ENCODE measurements at places on chromosomes 2 and 18. TPM values are rescaled to one million over a fixed set of nuclear protein-coding genes. Genes with fewer than 3 reads are reported as not detected.
A peak's percentile ranks its signal among the peaks of the same experiment; 100 is the strongest.

The AAMP gene
- total RNA-seq, result 68.2 TPM

The SKA1 gene
- total RNA-seq, result not detected

The PARD3B gene
- total RNA-seq, result 5.2 TPM

The ZNF514 gene
- 8.8 TPM for total RNA-seq

The TCF7L1 gene
- 6.3 TPM for total RNA-seq

The CHRNG gene
- total RNA-seq, result not detected

The QPCT gene
- 2.8 TPM for total RNA-seq

DNA sequence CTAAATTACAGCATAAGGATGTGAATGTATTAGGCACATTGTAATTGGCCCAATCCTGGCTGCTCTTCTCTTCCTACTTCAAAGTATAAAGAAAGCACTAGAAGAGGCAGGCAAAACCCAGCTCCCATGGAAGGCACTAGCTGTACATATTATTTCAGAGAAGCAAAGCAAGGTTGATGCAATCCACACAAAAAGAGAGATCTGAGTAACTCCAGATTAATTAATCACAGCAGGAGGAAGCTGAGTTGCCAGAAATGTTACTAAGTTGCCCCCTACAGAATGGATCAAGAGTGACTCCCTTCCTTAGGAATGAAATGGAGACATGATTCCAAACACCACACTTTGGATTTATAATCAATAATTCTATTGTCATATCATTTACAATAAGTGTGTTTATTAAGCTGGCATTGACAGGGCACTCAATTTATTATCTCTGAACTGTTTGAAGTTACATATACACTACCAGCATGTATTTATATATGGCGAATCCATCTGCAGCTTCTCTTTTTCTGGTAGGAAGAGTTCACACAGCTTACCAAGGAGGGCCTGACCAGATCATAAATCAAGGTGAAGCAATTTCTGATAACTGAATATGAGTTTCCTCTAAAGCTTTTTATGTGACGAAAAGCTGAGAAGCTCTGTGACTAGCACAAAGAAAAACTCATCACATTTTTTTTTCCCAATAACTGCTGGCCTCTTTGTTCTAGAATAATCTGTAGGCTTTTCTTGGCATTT is 393.1 kb upstream of the LYPD1 start:
- H3K27me3 ChIP-seq, result no peaks in the 10 kb centered on the region
- H3K36me3 ChIP-seq, result no peaks in the 10 kb centered on the region

- H3K36me3 ChIP-seq, result no peaks in the 10 kb centered on the region
- no peak overlapping the region for H3K4me3 ChIP-seq
- H3K4me1 ChIP-seq, result peaks cover 27% of the 10 kb centered on the region
- no peaks in the 10 kb centered on the region for H3K27me3 ChIP-seq
- peak overlapping the region; percentile 33 for H3K27ac ChIP-seq
These were observed 38.7 kb downstream of the MCFD2 start for GRCh38 chr2:46876741-46877384.

DNA sequence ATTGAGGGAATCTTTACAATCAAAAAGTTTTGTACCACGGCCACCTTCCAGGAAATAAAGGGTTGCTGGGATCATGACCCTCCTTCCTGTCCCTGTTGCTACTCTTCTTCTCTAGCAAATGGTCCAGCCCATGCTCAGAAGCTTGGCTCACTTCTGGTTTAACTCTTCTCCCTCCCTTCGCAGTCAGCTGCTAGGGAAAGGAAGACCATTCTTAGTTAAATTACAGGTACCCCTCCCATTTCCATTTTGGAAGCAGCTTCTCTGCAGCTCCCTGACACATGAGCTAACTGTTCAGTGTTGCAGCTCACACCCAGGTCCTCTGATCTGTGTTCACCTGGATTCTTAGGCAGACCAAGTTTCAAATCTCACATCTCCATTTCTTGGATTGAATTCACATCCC is 100.3 kb downstream of the DOCK10 start:
- H3K27ac ChIP-seq, result no peak overlapping the region
- H3K4me1 ChIP-seq, result no peaks in the 10 kb centered on the region
- no peak overlapping the region for H3K4me3 ChIP-seq
- no peaks in the 10 kb centered on the region for H3K27me3 ChIP-seq

DNA sequence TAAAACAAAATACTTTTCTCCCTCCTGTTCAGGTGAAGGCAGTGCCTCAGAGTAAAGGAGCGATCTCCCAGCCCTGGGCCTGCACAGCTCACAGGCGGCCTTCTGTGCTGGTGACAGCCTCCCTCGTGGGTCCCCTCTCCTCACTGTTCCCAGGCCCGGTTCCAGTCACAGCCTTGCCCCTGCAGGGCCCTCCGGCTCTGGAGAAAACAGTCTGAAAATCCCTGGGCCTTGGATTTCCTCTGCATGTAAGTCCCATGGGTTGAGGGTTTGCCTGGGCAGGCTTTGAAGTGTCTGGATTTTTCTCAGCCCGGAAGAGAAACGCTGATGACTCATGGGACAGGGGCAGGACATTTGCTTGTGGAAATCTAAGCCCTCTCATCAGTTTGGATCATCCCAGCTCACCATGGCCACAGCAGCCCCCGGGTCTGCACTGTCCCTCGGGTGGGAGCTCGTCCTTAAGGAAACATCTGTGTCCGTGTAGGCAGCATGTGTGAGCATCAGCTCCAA is 186.1 kb upstream of the RAB12 start:
- H3K27me3 ChIP-seq, result no peaks in the 10 kb centered on the region
- H3K27ac ChIP-seq, result no peak overlapping the region
- H3K36me3 ChIP-seq, result no peaks in the 10 kb centered on the region
- no peak for DNase-seq

DNA sequence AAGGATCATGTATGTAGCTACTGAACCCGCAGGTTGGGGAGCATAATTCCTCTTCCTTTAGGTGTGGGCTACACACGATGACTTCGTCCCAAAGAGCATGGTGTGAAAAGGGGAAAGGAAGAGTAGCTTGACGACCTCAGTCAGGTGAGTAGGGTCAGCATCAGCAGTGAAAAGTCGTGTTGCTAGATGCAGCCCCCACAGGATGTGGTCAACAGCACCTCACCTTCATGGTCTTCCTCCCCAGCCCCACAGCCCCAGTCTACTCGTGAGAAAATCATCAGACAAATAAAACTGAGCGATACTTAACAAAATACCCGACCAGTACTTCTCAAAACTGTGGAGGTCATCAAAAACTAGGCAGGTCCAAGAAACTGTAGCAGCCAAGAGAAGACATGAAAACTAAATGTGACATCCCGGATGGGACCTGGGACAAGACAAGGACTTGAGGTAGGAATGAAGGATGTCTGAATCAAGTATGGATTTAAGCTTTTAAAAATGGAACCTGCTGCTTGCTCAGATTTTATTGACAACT is 77.5 kb upstream of the NFATC1 start:
- H3K36me3 ChIP-seq, result peaks cover 19% of the 10 kb centered on the region
- no peaks in the 10 kb centered on the region for H3K4me1 ChIP-seq
- DNase-seq, result no peak

GRCh38 chr2:180385601-180386201 is 378.6 kb upstream of the CWC22 start:
- H3K27ac ChIP-seq, result no peak overlapping the region
- H3K4me3 ChIP-seq, result no peak overlapping the region
- H3K36me3 ChIP-seq, result no peaks in the 10 kb centered on the region
- no peak for DNase-seq

GRCh38 chr2:222169346-222169745 is 129.5 kb downstream of the PAX3 start:
- no peak overlapping the region for H3K4me3 ChIP-seq
- no peak for DNase-seq
- H3K36me3 ChIP-seq, result no peaks in the 10 kb centered on the region
- no peaks in the 10 kb centered on the region for H3K27me3 ChIP-seq
- H3K27ac ChIP-seq, result no peak overlapping the region
- no peaks in the 10 kb centered on the region for H3K4me1 ChIP-seq

DNA sequence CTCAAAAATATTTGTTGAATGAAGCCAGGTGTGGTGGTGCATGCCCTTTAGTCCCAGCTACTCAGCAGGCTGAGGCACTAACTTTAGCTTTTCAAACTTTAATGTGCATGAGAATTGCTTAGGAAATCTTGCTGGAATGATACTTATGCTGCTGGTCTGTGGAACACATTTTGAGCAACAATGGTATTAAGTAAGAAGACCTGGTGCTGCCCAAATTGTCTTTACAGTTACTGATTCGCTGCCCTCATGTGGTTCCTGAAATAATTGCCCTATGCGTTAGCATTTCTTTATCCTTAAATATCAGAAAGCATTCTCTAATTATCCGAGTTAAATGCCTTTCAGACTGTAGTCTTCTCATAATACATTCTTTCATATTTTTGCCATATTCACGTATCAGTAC is 76.0 kb upstream of the SESTD1 start:
- H3K4me1 ChIP-seq, result peaks cover 8% of the 10 kb centered on the region
- H3K27ac ChIP-seq, result no peak overlapping the region
- no peak for DNase-seq
- no peak overlapping the region for H3K4me3 ChIP-seq

- no peaks in the 10 kb centered on the region for H3K4me1 ChIP-seq
- H3K36me3 ChIP-seq, result no peaks in the 10 kb centered on the region
- no peak for DNase-seq
- H3K27ac ChIP-seq, result no peak overlapping the region
- H3K27me3 ChIP-seq, result no peaks in the 10 kb centered on the region
These were observed 114.1 kb downstream of the RIF1 start for GRCh38 chr2:151523850-151524249.

DNA sequence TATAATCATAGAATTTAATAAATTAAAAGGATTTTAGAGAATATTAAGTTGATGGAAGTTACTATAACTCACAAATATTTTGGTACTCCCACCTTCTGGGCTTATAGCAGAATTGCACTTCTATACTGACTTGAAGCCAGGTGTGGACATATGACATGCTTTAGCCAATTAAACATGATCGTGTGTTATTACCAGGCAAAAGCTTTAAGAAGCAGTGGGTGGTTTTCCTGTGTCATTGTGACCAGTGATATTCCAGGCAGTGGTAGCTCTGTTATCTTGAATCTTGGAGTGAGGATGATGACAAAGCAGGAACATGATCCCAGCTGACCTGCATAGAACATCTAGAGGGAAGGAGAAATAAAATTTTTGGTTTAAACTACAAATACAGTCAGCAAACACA is 370.9 kb upstream of the ZEB2 start:
- no peaks in the 10 kb centered on the region for H3K27me3 ChIP-seq
- H3K36me3 ChIP-seq, result no peaks in the 10 kb centered on the region
- no peak overlapping the region for H3K27ac ChIP-seq
- peaks cover 6% of the 10 kb centered on the region for H3K4me1 ChIP-seq
- no peak overlapping the region for H3K4me3 ChIP-seq

DNA sequence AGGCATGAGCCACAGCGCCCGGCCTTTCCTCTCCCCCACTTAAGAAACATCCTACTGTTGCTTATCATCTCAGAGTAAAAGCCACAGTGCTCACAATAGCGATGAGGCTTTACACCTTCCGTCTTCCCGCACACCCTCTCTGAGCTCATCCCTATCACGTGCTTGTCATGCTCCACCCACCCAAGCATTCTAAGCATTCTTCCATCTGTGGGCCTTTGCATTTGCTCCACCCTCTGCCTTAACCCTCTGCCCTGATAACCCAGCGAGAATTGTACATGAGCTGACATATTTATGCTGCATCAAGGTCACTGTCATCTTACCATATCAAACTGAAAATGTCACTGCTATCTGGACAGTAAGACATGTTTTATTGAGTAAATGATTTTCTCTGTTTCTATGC is 22.6 kb downstream of the FOXI3 start:
- H3K4me3 ChIP-seq, result no peak overlapping the region
- no peak for DNase-seq
- no peak overlapping the region for H3K27ac ChIP-seq
- H3K4me1 ChIP-seq, result no peaks in the 10 kb centered on the region
- no peaks in the 10 kb centered on the region for H3K27me3 ChIP-seq

GRCh38 chr2:140424471-140424870 is 1644.3 kb upstream of the NXPH2 start:
- no peaks in the 10 kb centered on the region for H3K27me3 ChIP-seq
- DNase-seq, result no peak
- H3K36me3 ChIP-seq, result no peaks in the 10 kb centered on the region
- H3K4me3 ChIP-seq, result no peak overlapping the region

GRCh38 chr2:15275346-15275745 is 285.8 kb downstream of the NBAS start:
- H3K27ac ChIP-seq, result no peak overlapping the region
- H3K36me3 ChIP-seq, result no peaks in the 10 kb centered on the region
- H3K4me1 ChIP-seq, result no peaks in the 10 kb centered on the region
- no peak overlapping the region for H3K4me3 ChIP-seq

DNA sequence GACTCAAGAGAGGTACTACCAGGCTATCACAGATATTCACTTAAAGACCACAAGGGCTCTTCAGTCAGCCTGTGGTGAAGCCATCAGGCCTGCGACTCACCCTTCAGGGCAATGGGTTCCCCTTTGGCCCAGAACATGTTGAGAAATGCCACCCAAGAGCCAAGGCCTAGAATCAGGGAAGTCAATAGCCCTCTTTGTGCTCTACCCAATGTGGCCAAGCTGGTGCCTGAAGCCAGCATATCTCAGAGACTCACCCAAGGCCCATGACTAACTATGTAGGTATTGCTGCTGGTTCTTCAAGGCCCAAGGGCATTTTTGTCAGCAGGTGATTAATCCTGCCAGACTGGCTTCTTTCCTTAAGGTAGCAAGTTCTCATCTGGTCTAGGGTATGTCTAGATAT is 338.9 kb upstream of the SETBP1 start:
- no peaks in the 10 kb centered on the region for H3K36me3 ChIP-seq
- no peak overlapping the region for H3K4me3 ChIP-seq
- H3K27me3 ChIP-seq, result no peaks in the 10 kb centered on the region
- H3K4me1 ChIP-seq, result no peaks in the 10 kb centered on the region

GRCh38 chr2:70715071-70715985 is 52.7 kb downstream of the ADD2 start:
- no peaks in the 10 kb centered on the region for H3K36me3 ChIP-seq
- no peak overlapping the region for H3K27ac ChIP-seq

DNA sequence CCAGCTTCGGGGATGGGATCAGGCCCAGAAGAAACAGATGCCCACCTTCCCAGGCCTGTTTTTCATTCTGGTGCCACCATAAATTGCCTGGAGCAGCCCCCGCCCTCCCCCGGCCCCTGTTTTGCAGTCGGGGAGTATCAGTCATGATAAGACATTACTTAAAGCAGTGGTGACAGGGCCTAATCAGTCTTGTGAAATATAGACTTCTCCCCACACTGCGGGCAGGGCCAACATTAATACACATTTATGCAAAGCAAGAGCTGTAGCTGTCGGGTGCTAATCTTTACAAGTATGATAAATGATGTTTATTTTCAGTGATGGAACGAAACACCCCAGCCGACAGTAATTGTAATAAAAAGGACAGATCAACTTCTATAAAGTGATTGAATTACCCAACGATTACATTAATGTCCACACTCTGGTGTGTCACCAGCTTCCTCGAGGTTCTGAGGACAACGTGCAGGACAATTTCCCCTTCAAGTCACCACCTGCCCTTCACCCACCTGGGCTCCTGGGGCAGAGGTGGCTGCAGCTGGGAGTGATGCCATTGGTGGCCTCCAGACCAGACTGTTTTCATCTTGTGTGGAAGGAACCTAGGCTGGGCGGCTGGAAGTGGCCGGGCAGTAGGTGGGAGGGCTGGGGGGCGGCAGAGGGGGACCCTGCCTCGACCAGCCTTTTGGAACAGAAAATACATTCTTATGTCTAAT is 226.0 kb downstream of the TFCP2L1 start:
- no peak overlapping the region for H3K4me3 ChIP-seq
- H3K4me1 ChIP-seq, result no peaks in the 10 kb centered on the region
- no peak for DNase-seq
- no peaks in the 10 kb centered on the region for H3K36me3 ChIP-seq
- no peaks in the 10 kb centered on the region for H3K27me3 ChIP-seq

GRCh38 chr2:84121-84520 is 37.8 kb upstream of the FAM110C start:
- no peak overlapping the region for H3K4me3 ChIP-seq
- no peaks in the 10 kb centered on the region for H3K36me3 ChIP-seq
- no peak overlapping the region for H3K27ac ChIP-seq
- peaks cover 4% of the 10 kb centered on the region for H3K27me3 ChIP-seq
